ENCODE measurements at places on chromosomes 4 and X.

DNA sequence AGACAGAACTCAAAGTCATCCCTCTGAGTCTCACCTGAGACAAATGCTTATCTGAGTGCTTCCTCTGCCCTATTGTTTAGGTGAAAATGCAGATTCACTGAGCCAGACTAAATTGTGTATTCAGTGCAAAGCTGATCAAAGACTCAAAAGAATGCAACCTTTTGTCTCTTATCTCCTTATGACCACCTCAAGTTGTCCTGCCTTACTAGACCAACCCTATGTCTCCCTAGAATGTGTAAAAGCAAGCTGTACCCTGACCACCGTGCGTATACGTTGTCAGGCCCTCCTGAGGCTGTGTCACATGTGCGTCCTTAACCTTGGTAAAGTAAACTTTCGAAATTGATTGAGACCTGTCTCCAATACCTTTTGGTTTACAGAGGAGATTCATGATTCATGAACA is 63.6 kb upstream of the SH3RF1 start:
- DNase-seq, result no peak

DNA sequence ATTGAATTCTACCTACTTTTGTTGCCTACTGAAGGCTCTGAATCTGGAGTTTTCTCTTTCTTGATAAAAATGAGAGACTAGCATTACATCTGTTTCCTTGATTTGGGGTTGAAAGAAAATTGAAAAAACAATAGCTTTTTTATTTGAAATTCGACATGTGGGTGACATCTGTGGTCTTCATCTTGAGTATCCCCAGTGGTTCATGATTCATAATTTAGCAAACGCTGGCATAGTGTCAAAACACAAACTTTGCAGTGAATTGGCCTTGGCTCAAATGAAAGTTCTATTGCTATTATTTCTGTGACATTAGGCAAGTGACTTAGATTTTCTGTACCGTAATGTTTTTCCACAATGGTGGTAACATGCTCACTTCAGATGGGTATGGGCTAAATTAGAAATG is 747.6 kb downstream of the PCDH7 start:
- no peak for DNase-seq

DNA sequence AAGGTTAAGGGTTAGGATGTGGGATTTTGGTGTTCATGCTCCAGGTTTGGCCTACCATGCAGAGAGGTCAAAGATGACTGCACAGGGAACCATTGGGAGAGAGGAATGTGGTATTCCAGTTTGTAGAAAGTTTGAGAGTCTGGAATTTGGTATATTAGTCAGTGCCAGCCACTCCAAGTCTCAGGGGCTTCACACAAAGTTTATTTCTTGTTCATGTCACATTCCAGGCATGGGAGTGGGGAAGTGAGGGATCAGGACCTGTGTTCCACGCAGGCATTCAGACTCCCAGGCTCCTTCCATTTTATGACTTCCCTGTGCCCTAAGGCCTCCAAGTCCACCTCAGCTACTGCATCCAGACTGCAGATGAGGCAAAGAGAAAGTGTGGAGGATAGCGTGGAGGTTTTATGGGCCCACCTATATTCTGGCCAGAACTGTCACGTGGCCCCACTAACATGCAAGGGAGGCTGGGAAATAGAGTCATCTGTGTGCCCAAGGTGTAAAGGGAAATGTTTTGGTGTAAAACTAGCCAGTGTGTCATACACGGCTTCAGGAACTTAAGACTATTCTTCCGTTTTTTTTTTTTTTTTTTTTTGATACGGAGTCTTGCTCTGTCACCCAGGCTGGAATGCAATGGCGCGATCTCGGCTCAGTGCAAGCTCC is 140.6 kb upstream of the SCML1 start:
- DNase-seq, result no peak

DNA sequence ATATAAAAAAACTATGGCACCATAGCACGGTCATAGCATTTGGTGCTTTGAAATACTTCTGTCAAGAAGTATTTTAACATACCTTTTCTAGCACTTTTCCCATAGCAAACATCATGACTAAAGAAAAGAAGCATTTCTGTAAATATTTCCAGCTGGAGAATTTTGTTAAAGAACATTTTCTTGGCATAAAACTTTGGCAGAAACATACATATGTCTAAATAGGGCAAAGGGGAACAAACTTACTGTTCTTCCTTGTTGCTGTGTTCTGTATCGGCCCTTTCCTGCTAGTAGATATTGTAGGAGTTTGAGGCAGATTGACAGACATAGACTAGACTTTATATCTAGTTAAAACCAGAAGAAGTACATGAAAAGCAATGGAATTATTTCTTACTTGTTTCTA is 2368.5 kb downstream of the PCDH7 start:
- DNase-seq, result no peak

GRCh38 chr4:15131551-15131950 is 129.3 kb downstream of the CPEB2 start:
- no peak for DNase-seq

DNA sequence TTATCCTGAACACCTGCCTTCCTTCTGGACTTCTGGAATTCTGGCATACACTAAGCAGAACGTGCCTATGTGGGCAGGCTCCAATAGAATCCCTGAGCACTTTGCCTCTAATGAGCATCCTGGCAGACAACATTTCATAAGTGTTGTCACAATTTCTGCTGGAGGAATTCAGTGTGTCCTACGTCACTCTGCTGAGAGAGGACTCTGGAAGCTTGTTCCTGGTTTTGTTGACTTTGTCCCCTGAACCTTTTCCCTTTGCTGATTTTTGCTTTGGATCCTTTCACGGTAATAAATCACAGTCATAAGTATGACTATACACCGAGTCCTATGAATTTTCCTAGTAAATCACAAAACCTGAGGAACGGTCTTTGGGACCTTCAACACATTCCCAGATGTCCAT is 43.2 kb downstream of the MTMR8 start:
- no peak for DNase-seq

- DNase-seq, result no peak
Measured at GRCh38 chr4:159134429-159134828, 31.6 kb downstream of the RAPGEF2 start.

- peak; percentile 62 for DNase-seq
Measured at GRCh38 chr4:99998062-99998867, 48.2 kb upstream of the H2AZ1 start.

- no peak for DNase-seq
Measured at GRCh38 chrX:119158226-119158625, 30.6 kb upstream of the KIAA1210 start.

GRCh38 chrX:103250977-103251376 is 4.0 kb downstream of the TCEAL8 start:
- DNase-seq, result no peak

GRCh38 chrX:139204898-139205667 is 325.5 kb upstream of the F9 start:
- DNase-seq, result no peak

DNA sequence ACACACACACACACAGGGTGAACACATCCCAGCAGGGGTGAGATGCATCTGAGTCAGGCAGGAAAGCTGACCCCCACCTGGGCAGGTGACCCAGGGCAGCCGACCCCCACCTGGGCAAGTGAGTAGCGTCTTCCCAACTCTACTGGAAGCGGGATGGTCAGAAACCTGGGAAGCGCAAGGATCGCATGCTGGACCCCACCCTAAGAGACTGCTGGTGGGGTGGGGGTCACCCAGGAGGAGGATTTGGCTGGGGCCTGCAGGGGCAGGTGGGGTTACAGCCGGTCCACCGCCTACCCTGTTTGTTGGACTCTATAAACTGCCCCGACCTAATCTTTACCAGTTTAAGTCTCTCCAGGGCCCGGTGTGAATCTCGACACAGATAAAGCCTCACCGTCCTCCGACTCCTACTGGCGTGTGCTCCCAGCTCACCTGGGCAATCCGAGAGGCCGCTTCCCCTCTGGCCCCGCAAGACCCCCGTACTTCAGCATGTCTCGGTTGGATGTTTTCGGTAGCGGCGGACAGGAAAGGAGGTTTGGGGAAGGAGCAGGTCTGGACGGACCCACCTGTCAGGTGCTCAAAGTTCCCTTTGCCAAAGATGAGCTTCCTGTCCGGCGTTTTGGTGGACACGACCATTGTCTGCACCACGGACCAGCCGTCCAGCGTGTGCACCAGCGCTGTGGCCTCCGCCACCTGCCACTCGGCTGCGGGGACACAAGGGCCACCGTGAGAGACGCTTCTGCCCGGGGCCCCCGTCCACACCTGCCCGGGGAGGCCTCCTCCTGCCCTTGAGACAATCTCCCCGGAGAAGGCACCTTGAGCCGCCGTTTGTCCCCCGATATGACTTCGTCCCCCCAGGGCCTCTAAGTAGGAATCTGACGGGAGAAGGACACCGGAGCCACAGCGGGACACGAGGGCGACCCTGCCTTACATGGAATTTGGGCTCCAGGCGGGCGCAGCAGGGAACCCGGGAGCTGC is 2.0 kb downstream of the GTPBP6 start:
- DNase-seq, result no peak

DNA sequence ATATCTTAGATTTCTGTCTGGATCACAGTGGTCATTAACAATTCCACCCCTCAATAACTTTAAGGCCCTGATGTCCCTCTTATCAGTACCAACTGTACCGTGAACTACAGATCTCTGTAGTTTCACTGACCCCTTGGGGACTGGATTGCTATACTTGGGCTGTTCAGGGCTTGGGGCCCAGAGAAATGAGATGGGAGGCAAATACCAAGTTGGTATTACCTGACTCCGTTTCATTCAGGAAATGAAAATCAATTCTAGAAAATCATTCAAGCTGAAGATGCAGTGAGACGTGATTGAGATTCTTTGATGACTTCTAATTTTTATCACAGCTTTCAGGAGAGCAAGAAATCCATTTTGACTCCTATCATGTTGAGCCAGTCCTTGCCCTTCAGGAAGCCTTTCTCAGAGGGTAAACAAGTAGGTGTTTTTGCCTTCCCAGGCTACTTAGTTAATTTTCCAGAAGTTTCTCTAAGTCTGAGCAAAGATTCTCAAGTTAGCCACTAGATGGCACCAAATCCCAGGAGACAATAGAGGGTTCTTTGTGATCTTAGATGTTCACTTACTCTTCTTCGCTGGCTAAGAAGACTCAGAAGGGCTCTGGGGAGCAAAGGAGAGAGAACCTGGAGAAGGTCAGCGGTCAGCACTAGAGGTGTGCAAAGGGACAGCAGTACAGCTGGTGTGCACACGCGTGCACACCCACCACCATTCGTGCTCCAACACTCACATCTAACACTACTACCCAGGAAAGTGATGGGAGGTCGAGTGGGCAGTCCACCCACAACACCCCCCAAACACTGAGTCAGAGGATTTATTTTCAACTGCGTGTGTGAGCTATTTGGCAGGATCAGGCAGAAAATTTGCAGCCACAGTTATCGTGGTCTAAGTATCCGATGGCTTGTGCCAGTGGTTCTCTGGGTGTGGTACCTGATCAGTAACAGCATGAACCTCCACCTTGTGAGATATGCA is 7.4 kb downstream of the HNRNPH2 start:
- DNase-seq, result peak; percentile 84

DNA sequence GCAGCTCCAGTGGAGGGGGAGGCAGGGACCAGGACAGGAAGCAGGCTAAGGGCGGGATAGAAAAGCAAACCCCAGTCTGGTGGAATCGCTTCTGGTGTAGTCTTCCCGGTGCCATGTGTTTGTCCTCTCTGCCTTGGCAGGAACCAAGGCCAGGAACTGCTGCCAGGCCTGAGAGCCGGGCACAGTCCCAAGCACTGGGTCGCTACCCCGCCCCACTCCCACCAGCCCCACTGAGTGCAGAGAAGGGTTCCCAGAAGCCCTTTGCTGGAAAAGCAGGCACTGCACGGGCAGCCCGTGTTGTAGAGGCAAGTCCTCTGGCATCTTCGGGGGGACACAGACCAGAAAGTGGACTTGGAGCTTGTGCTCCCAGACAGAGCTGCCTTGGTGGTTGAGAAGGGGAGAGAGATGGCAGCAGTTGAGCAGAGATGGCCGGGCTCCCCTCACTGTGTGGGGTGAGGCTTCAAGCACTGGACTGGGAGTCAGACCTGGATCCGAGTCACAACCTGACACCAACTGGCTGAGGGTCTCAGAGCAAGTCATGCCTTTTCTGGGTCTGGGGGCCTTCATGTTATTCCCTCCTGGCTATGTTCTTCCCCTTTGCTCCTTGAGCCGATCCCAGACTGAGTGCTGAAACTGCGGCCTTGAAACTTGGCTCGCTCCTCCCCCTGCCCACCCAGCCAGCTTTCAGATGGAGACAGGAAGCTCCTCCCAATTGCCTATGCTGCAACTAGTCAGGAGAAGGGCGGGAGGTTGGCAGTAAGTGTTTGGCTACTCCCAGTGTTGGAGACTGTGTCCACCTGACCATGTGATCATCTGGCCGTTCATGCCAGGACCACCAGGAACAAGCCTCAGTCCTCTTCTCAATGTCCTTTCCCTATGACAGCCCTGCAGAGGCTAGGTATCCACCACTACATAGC is 59.7 kb upstream of the MTM1 start:
- DNase-seq, result peak; percentile 10

GRCh38 chr4:130985371-130985770 is 1889.4 kb downstream of the C4orf33 start:
- DNase-seq, result no peak

GRCh38 chr4:7900334-7900909 is 39.2 kb downstream of the AFAP1 start:
- DNase-seq, result peak; percentile 47

DNA sequence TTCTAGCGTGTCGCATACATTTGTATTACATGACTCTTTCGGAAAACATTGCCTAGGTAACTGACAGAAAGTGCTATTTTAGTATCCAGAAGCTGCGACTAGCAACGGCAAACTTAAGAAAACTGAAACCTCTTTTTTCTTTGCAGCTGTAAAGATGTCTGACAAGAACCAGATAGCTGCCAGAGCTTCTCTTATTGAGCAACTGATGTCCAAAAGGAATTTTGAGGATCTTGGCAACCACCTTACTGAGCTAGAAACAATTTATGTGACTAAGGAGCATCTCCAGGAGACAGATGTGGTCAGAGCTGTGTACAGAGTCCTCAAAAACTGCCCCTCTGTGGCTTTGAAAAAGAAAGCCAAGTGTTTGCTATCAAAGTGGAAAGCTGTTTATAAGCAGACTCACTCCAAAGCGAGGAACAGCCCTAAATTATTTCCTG is 9.4 kb downstream of the TCEANC start:
- DNase-seq, result peak; percentile 67

DNA sequence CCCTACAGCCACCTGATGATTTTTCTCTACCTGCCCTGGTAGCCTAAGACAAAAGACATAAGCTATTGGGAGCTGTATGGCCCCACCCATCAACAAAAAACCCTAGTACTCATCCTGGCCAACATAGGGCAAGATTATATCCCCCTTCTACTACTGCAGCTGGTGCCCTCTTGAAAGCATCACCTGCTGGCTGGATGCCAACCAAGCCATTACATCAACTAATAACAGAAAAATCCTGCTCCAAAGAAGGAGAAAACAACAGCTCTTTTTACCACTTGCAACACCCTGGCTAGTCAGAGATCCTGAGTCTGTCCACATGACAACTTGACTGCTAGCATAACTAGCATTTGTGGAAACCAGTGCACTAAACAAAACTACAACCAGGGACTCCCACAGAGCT is 43.6 kb upstream of the UPRT start:
- no peak for DNase-seq

- DNase-seq, result peak; percentile 8
Measured at GRCh38 chrX:107730991-107731766, 44.4 kb downstream of the TSC22D3 start.

Data from IMR-90 (cell line).